ENCODE measurements at places on chromosomes 3 and 15.

- no peak for DNase-seq
These were observed 1129.6 kb upstream of the GBE1 start for GRCh38 chr3:82891028-82891427.

DNA sequence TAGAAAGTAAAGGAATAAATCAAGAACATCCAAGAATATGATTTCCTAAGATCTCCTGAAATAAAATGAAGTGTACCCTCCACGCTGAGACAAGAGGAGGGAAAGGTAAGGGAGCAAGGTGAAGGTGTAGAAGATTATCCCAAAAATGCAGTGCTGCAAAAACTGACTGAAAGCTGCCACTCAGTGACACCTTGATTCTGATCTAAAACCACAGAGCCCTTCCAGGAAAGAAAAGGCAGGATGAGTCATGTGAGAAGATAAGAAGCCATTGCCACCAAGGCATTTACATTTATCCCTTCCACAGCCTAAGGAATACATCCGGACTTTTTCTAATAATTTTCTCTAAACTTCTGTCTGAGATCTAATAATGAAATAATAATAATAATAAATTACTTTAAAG lies 49.9 kb downstream of the IGSF11 start:
- DNase-seq = no peak

DNA sequence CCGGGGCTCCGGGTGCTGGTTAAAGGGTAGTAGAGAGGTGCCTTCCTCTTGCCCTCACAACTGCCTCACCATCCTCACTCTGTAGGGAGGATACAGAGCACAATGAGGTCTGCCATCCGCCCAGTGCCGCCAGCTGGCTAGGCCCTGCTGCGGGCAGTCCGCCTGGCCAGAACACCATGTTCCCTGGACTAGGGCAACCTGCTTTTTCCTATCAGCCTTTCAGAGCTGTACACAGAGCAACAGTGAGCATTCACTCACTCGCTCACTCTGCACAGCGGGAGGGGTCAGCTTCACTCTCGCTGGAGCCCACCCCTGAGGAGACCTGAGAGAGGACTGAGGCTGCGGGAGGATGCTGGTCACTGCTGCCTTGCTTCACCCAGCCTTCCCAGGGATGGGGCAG lies 218.7 kb upstream of the CHRNA7 start:
- no peak for DNase-seq

GRCh38 chr3:18077128-18077840 lies 334.9 kb upstream of the TBC1D5 start:
- no peak for DNase-seq

DNA sequence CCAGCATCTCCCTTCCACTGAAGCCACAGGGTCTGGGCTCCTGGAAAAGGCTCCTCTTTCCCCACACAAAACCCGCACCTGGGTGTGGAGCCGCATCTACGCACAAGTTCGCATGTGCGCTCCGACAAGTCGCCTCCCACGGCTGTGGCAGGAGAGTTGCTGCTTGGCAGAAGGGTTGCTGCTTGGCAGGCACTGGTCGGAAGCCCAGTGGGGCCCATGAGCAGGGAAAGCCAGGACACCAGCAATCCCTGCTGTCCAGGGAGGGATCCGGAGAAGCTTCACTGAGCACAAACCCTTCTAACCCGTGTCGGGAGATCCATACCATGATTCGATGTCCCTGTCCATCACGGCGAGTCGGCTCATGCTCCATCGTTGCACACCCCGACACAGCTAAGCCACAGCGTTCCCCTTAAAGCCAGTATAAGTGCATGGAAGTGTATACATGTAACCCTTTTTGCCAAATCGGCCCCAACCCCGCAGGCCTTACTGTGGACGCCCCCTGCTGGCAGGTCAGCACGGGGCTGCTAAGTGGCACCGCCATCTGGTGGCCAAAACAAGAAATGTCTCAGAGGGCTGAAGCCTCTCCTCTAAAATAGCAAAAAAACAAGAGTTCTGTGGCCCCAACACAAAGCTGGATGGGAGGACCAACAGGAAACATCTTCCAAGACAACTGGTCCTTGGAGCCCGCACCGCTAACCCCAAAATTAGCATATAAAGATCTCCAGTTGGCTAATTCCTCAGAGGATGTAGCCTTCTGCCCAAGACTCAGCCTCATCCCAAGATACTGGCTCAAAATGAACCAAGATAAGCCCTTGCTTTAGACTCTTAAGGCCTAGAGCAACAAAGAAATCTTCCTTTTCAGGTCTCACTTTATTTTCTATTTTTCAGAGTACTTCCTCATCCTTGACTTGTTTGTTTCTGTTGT lies 8.3 kb downstream of the ANKRD63 start:
- peak; percentile 81 for DNase-seq

DNA sequence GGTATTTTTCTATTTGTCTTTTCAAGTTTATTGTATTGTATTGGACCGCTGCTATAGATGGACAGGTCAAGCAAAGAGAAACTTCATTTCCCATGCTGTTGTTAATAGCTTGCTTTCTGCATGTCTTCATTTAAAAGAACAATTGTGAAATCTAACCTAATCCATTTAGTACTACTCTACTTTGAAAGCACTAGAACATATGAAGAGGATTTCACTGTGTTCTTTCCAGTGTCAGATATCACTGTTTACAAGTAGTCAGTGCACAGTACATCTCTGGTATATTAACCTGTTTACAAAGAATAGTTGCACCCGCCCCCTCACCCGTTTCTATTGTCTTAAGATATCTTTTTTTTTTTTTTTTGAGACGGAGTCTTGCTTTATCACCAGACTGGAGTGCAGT lies 21.8 kb upstream of the EDEM1 start:
- DNase-seq = no peak

- DNase-seq = no peak
These were observed 2.6 kb downstream of the SACM1L start for GRCh38 chr3:45691842-45692241.

DNA sequence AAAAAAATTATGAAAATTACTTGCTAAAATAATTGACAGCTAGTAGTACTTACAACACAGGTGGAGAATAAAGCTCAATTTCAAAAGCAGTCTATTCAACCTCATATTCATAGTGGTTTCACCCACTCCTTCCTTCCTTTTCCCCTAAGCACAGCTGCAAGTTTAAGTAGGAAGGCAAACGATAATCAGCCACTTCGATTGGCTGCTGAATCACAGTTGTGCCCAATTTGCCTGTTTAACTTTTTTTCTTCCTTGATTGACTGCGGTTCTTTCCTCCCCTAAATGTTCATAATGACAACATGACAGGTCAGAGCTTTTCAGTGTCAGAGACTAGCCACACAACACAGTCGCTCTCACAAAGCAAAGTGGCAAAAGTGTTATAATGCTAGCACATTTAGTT lies 468.0 kb upstream of the GBE1 start:
- no peak for DNase-seq

DNA sequence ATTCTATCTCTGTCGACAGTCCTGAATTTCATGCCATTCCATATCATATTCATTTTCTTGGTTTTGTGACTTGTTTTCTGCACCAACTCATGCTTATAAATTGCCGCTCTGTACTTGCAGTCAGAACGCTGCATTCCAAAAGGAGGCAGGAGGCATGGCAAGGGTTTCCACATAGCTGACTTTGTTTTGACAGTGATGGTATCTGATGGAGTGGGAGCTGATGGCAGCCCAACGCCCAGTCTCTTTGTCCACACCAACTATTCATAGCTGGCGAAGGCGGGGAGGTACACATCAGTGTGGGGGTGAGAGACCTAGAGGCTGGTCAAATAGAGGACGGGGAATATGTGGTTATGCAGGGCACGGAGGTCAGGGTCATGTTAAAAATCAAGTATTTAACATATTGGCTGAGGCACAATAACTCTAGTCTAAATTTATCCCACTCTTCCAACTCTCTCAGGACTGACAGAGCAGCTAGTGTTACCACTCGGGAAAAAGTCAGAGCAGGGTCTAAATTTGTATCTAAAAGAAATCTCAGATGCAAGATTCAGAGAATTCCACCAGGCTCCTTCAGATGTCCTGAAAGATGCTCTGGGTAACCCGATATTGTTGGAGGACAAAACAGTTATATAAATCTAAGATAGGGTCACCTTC lies 67.8 kb upstream of the ATP13A3 start:
- DNase-seq = no peak

GRCh38 chr15:63091679-63092446 lies 29.8 kb upstream of the LACTB start:
- no peak for DNase-seq

DNA sequence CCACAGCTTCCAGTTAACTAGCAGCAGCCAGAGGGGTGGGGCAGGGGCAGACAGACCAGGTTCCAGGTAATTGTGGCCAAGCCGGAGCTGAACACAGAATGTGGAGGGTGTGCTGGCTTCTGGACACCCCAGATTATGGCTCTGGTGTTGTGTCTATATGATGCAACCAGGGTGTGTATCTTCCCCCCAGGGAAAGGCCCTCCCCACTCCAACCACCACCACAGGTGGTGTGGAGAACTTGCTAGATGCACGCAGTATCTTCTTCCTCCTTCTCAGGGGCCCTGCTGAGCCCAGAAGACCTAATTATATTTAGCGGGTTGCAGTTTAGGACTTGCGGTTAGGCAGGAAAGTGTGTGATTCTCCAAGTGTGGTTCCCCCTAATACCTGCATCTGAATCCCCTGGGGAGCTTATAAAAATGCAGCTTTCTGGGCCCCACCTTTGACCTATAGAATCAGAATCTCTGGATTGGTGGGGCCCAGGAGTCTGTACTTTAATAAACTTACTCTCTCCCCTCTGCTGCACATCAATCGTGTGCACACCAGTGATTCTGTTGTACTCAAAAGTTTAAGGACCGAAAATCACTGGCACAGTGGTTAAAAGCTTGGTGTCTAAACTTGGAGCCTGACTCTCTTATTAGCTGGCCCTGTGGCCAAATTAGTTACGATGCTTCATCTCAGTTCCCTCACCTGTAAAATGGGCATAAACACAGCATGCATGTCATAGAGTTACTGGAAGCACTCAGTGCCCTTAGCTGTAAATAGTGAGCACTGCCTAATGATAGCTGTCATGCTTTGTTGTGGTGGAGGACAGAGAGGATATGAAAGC lies 379.1 kb upstream of the PROK2 start:
- no peak for DNase-seq

DNA sequence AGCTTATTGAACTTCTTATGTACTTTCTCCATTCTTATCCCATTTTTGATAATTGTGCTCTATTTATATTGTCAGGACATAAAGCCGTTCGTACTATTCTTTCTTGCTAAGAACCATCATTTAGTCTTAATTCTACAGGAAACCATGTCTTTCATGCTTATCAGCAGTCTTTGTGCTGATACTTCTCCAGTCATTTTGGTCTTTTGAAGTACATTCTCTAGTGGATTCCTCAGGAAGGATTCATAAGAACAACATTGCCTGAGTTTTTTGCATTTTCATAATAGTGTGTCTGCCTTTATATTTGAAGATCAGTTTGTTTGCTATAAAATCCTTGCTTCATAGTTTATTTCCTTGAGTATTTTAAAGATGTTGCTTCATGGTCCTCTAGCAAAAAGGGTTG lies 126.6 kb upstream of the NEO1 start:
- no peak for DNase-seq

- DNase-seq = no peak
These were observed 5.4 kb upstream of the CFAP91 start for GRCh38 chr3:119697394-119697793.
